HCT116 (cell line): ENCODE measurements at places on chromosomes 12 and 14. TPM values are rescaled to one million over a fixed set of nuclear protein-coding genes. Genes with fewer than 3 reads are reported as not detected.

- DNase-seq = no peak
- H3K4me3 ChIP-seq = no peak overlapping the region
- H3K4me1 ChIP-seq = peaks cover 13% of the 10 kb centered on the region
- no peak overlapping the region for H3K27ac ChIP-seq
These were observed 70.6 kb downstream of the SLC41A2 start for GRCh38 chr12:104887452-104887851.

GRCh38 chr14:66752109-66752508 lies 244.2 kb downstream of the GPHN start:
- H3K4me1 ChIP-seq = no peaks in the 10 kb centered on the region
- H3K27ac ChIP-seq = no peak overlapping the region
- no peak overlapping the region for H3K4me3 ChIP-seq
- no peak for DNase-seq

DNA sequence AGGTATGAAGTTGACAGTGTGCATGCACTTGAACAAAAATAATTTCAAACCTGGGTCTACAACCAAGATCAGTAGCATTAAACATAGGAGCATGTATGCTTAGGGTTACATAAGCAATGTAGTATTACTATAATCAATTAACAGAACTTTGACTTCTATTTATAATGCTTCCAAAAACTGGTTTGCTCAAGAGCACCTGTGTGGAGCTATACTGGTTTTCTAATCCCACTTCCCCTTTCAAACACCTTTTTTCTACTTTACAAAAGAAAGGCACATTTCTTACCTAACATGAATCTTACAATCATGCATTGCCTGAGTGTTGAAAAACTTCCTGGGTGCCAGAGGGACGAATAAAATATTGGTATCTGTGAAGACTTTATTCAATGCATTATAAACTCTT lies 72.7 kb downstream of the EFCAB11 start:
- no peaks in the 10 kb centered on the region for H3K27me3 ChIP-seq
- no peaks in the 10 kb centered on the region for H3K36me3 ChIP-seq
- DNase-seq = no peak

DNA sequence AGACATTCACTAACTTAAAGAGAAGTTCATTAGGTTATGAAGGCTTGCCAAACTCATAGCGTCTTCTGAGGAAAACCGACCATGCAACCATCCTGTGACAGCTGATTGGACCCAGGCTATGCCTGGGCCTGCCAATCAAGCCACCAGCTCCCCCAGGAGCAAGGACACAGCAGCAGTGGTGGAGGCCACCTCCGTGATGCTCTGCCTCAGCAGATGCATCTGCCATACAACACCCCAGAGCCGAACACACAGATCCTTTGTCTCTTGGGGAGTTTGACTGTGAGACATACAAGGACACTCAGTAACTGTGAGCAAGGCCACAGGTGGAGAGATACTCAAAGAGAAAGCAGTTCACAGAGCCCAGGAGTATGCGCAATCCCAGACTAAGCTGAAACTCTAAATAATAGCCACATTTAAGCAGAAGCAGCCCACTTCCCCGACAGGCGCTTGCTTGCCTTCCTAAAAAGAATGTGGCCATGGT lies 10.0 kb upstream of the CNIH1 start:
- no peak overlapping the region for H3K27ac ChIP-seq
- 0 out of 2 replicates have a peak, but pooled peaks cover under 1% of the 10 kb centered on the region for H3K4me1 ChIP-seq
- DNase-seq = no peak

DNA sequence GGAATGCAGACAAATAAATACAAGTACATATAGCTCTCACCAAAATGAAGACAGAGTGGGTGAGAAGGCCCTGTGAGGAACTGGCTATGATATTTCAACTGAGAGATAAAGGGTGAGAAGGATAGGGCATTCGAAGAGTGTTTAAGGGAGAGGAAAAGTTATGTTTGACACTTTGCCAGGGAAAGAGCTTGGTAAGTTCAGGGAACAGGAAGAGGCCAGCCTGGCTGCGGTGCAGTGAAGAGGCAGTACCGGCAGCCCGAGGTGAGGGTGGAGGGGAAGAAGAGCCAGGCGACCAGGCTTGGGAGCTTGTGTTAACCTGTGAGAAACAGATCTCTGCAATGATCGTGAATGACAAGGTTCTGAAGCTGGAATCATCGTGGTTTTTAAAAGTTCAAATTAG lies 84.7 kb upstream of the RFX4 start:
- no peaks in the 10 kb centered on the region for H3K4me1 ChIP-seq
- no peak for DNase-seq
- H3K27me3 ChIP-seq = no peaks in the 10 kb centered on the region

The IL22 gene
- total RNA-seq = not detected

The LRRC10 gene
- total RNA-seq = not detected

DNA sequence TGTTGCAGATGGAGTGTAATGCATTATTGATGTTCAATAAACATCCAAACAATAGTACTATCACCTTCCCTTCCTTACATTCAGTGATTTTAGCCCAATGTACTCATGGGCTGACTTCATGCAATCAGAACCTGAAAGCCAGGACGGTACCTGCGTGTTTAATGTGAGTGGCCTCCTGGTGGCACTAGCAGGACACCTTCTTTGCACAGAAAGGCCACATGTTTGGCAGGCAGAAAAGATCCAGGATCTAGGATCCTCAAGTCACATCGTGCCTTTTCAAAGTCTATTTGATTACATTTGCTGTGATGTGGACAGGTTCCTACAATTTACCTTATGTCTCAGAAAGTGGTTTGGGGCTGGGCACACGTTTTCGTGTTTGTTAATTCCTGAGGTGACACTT lies 82.9 kb downstream of the NEDD1 start:
- H3K27me3 ChIP-seq = peaks cover 59% of the 10 kb centered on the region
- no peaks in the 10 kb centered on the region for H3K4me1 ChIP-seq
- H3K27ac ChIP-seq = no peak overlapping the region
- no peak overlapping the region for H3K4me3 ChIP-seq
- no peaks in the 10 kb centered on the region for H3K36me3 ChIP-seq
- peak; percentile 54 for DNase-seq
